Heart left ventricle (tissue), 16 donors: ENCODE measurements at places on chromosomes 6 and 20. TPM values are rescaled to one million over a fixed set of nuclear protein-coding genes. Genes with fewer than 3 reads are reported as not detected.

TSBP1 gene
- not detected for total RNA-seq

OLIG3 gene
- not detected for total RNA-seq

DNA sequence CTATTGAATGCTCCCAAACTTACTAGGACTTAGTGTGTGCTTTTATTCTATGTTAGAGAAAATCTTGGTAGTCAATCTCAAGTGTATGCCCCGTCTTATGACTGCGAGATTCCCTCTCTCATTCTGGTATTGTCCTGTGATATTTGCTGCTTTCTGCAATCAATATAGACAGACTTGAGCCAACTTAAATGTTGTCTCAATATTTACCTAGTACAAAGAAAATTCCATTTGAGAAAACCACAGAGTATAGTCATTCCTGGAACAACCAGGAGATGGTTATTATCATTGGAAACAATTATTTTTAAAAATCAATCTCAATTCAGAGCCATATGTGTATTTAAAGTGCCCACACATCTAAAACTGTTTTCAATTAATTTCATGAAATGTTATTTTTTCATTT lies 330.0 kb downstream of the NRN1 start:
- DNase-seq, result no peak

DNA sequence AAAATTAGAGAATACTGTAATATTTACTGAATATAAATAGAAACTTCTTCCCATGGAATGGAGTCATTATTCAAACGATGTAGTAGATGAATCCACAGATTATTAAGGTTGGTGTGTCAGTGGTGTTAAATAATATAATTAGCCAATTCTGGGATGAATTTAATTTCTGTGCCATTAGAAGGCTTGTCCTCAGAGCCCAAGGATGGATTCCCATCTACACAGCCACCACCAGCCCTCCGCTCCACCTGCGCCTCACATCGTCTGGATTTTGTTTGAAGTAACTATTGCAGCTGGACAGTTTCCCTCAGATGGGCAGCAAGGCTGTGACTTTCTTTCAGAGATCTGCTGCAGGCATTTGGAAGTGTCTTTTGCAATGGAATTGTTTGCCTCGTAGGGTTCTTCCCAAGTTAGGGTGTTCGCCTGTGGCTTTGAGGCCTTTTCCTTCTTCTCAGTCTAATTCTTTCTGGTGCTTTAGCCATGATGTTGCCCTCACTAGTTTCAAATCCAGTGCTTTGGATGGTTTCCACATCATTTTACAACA lies 104.7 kb downstream of the AIG1 start:
- DNase-seq, result no peak

SLC44A4 gene
- total RNA-seq, result not detected

NOP56 gene
- total RNA-seq, result 43.2 TPM

HTR1B gene
- not detected for total RNA-seq

PPDPF gene
- total RNA-seq, result 350 TPM

- DNase-seq, result no peak
Observed at GRCh38 chr6:105301756-105302616, 100.9 kb downstream of the PREP start.

PROKR2 gene
- not detected for total RNA-seq

DNA sequence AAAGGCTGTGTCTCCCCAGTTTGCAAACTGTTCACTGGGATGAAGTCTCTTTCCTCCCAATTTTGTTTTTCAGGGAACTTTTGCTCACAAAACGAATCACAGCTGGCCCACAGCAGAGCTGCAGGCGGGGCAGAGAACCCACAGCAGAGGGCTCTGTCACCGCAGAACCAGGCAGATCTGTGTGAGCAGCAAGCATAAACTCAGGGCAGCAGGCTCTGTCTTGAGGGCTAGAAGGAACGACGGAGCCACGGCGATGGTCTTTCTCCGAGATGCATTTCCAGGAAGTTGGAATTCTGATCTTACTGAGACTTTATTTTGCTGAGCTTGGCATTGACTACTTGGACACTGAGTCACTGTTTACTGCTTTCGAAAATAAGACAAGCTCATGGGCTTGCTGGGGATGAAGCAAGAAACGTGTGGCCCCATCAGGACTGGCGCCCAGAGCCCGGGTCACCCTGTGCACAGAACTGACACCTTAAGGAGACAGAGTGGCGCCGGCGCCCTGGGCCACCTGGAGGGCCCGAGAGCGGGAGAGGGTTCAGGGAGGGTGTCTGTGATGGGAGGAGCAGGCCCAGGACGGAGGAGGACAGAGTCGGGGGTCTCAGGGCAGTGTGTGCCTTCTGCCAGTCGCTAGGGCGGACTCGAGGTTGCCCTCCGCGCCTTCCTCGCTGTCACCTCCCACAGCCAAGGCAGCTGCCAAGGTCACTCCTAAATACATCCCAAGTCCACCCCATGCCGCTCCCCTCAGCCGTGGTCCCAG lies 106.3 kb upstream of the NXT1 start:
- peak; percentile 15 for DNase-seq

ADGRG6 gene
- 1.5 TPM for total RNA-seq

TLDC2 gene
- not detected for total RNA-seq

GRCh38 chr6:87668013-87668412 lies 34.0 kb downstream of the AKIRIN2 start:
- no peak for DNase-seq

TRIM15 gene
- not detected for total RNA-seq

- no peak for DNase-seq
Observed at GRCh38 chr6:166645896-166646295, 18.8 kb upstream of the RPS6KA2 start.

DNA sequence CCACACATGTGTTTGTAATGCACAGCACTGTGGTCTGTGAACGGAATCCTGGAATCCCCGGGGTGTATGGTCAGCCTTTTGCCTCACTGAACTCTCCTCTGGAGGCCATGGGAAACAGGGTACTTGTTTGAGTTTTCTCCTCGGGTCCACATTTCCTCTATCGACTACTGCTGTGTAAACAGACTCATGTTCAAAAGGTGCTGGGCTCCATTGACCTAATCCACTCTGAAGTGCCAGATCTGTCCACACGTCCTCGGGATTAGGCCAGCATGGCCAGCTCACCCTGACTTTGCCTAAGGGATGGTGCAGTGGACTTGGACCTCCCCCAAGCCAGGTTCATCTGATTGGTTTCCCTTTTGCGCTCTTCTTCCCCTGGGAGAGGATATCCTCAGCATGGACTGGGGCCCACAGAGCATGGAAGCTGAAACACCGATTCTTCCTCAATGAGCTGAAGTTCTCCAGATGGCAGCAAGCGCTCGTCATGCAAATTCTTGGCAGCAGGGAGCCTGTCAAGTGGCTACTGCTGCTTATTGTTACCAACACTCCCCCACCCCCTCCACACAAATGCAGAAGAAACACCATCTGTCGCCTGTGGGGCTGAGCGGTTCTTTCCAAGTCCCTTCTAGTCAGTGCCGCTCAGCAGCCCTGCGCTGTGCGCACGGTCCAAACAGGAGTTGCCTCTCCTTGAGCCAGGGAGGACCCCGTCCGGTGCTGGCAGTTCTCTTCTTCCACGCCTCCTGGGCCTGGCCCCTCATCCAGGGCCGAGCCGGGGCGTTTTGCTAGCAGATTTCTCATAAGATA lies 292.6 kb upstream of the MARCKS start:
- peak; percentile 94 for DNase-seq

- no peak for DNase-seq
Observed at GRCh38 chr6:2155206-2155605, 90.2 kb downstream of the GMDS start.

- DNase-seq, result no peak
Observed at GRCh38 chr6:168134560-168135201, 55.7 kb upstream of the FRMD1 start.

HUS1B gene
- 0.80 TPM for total RNA-seq

GRCh38 chr6:110587328-110587727 lies 110.9 kb upstream of the SLC22A16 start:
- no peak for DNase-seq

GPX5 gene
- not detected for total RNA-seq

DNA sequence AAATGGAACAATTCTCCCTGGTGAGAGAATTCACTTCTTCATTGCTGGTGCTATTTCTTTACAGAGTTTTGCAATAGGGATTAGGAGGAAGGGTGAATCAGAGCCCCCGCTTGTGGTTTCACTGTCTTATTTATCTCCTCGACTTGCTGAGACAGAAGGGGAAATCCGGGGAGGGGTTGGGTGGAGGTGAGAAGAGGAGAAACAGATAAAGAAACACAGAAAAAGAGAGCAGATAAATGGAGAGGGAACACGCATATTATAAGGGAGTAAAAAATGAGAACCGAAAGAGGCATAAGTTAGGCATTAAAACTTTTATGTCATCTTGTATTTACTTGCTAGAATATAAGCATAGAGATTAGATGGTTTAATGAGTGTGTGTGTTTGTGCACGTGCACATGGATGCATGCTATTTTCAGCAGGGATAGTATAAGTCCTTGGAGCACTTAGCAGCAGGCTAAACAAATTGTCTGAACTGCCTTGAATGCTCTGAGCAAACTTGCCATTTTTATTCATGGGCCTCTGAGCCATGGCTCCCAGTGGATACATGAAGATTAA lies 105.0 kb downstream of the OLIG3 start:
- no peak for DNase-seq

DNA sequence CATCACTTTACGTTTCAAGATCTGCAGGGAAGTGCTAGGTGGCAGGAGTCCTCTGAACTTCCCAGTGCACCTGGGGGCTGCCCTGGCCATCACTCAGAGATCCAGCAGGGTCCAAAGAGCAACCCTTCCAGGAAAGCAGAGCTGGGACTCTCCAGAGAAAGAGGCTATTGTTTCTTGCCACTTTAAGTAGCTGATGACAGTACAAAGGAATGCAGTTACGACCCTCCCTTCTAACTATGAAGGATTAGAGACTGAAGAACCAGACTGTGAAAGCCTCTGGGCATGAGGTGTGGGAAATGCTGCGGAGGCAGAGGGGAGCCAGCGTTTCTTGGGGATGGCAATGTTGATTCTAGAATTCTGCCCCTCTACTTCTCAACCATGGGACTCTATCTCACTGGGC lies 189.1 kb upstream of the SUPT3H start:
- DNase-seq, result no peak

FAM83B gene
- total RNA-seq, result 1.1 TPM

- no peak for DNase-seq
Observed at GRCh38 chr6:45327956-45328522, at the start of gene RUNX2. TSS of gene RUNX2 (plus strand) at chr6:45328330. CDS start at chr6:45328727, 397 bp downstream.

GRCh38 chr6:81480139-81480538 lies 272.3 kb downstream of the TENT5A start:
- no peak for DNase-seq

DNA sequence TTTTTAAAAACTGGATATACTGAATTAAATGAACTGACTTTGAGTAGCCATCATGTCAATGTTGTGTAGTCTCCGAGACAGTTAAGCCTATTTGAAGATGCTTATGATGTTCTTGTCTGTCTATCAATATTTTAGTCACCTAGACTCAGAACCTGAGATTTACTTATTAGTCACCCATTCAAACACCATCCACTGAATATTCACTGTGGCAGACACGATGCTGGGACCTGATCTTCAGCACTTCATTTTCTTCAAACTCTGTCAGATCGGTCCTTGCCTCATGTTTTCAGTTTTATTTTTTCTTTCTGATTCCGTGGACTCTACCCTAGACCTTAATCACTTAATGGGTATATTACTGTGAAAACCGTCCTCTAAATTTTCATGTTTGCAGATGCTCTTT lies 123.7 kb upstream of the MCHR2 start:
- no peak for DNase-seq

DNA sequence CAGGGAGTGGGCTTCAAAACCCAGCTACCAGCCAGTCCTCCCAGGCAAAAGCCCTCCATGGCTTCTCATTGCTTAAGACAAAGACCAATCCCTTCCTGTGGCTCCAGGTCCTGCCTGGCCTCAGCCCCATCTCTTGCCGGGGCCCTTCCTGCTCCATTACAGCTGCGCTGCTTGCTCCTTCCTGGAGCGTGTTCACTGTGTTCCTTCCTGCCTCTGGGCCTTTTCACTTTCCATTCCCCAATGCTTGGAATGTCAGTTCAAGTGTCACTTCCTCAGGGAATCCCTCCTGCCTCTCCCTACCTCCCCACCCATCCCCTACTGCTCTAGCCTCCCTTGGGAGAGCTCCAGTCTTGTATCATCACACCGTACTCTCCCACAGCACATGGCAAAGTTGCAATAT lies 11.1 kb upstream of the ITPR3 start:
- peak; percentile 33 for DNase-seq

LGSN gene
- total RNA-seq, result not detected

DNA sequence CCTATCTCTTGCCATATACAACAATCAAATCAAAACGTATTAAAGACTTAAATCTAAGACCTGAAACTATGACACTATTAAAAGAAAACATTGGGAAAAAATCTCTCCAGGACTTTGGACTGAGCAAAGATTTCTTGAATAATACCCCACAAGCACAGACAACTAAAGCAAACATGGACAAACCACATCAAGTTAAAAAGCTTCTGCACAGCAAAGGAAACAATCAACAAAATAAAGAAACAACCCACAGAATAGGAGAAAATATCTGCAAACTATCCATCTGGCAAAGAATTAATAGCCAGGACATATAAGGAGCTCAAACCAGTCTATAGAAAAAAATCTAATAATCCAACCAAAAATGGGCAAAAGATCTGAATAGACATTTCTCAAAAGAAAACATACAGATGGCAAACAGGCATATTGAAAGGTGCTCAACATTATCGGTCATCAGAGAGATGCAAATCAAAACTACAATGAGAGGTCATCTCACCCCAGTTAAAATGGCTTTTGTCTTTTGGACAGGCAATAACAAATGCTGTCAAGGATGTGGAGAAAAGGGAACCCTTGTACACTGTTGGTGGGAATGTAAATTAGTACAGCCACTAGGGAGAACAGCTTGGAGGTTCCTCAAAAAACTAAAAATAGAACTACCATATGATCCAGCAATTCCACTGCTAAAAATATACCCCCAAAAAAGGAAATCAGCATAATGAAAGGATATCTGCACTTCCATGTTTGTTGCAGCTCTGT lies 76.2 kb downstream of the SNX5 start:
- DNase-seq, result no peak

HLA-DQB1 gene
- total RNA-seq, result 12.3 TPM

CALHM4 gene
- 0.67 TPM for total RNA-seq

MLN gene
- not detected for total RNA-seq

ETV7 gene
- total RNA-seq, result 0.32 TPM

GRCh38 chr20:32252189-32252588 lies 25.3 kb upstream of the KIF3B start:
- DNase-seq, result no peak

SOX18 gene
- total RNA-seq, result 63.5 TPM

DNA sequence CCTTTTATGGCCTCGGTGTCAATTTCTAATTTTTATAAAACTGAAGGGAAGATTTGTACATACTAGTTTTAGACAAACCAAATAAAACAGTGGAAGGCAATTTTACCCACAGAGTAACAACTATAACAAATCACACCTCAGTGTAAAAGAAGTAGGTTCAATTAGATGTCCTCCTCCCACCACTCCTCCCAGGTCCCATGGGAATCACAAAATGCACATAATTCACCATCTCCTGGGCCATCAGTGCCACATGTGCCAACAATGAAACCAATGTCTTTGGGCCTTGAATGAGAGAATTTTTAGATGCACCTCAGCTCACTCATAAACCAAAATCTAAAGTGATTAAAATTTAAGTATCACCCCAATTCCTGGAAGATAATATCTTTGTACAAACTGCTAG lies 267.8 kb downstream of the BTBD9 start:
- no peak for DNase-seq

- no peak for DNase-seq
Observed at GRCh38 chr6:127243501-127243900, 23.2 kb upstream of the RNF146 start.

- DNase-seq, result no peak
Observed at GRCh38 chr6:40472353-40472752, 114.8 kb downstream of the LRFN2 start.
